ACHN (cell line): ENCODE measurements at places on chromosomes 6 and 20.

DNA sequence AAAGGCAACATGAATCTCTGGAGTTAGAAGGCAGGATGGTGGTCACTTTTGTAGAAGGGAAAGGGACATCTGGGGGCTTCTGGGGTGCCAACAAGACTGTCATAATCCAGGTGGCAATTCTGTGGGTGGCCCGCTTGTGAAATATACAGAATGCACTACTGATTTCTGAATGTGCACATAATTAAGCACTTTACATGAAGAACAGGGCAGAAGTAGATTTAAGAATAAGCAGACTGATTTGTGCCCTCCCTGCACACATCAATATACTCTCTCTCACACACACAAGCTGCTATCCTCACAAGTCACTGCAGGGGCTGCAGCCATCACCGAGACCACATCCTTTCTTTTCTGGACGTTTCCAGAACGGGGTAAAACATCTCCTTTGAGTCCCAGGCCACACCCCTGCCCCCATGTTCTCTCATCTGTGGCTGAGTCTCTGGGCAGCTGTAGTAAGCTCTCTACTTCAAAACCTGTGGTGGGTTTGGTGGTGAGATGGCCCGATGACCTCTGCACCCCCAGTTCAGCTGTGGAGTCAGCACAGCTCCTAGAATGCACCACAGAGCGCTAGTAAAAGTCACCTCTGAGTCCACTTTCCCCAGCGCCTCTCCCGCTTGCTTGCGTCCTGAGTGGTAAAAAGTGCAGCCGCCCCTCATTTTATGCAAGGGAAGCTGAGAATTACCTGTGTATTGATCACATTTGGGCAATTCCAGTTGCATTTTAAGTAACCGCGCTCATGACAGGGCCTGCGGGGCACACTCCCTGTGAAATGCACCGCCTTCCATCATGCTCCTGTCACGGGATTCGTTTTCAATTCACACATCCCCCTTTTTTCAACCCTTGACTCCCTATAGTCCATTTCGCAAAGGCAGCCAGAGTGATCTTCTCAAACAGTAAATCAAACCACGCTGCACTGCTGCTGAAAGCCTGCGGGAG, 115.5 kb downstream of the NFATC2 start:
- no peak for DNase-seq

- DNase-seq: no peak
Measured at GRCh38 chr6:109222848-109223247, 127.5 kb downstream of the CEP57L1 start.

DNA sequence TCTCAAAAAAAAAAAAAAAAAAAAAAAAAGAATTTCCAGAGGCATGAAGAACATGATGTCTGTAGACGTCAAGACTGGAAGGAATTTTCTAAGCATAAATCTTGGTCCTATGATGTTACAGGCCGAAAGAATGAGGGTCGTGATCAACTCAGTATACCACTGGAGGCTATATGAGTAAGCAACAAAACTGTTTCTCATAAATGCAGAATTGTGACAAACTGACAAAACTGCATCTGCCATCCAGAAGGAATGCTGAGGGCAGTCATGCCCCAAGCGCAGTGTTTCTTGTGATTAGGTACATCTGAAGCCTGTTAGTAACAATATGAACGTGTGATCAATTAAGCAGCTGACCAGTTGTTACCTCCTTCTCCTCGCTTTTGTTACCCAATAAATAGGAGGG, 43.5 kb upstream of the ADGRG6 start:
- DNase-seq: no peak

- DNase-seq: no peak
Measured at GRCh38 chr20:37991157-37991866, 41.9 kb downstream of the TTI1 start.

- DNase-seq: no peak
Measured at GRCh38 chr6:46014046-46014445, 1.6 kb downstream of the CLIC5 start.

GRCh38 chr6:36546308-36546919, 865 bp downstream of the STK38 start:
- DNase-seq: peak; percentile 19

DNA sequence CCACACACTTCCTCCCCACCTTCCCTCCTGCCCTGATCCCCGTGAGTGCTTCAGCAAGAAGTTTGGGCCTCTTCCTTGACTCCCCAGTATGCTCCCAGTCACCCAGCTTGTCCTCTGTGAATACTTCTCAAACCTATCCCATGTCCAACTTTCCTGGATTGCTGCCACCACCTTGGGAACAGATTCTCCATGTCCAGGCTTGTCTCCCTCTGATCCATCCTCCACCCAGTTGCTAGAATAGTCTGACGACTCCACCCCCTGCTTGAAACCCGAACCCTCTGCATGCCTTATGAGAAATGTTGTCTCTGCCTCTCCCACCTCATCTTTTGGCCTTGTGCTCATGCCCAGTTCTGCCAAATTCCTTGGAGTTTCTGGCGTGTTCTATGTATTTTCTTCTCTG, 108.0 kb downstream of the PPP1R14C start:
- no peak for DNase-seq

DNA sequence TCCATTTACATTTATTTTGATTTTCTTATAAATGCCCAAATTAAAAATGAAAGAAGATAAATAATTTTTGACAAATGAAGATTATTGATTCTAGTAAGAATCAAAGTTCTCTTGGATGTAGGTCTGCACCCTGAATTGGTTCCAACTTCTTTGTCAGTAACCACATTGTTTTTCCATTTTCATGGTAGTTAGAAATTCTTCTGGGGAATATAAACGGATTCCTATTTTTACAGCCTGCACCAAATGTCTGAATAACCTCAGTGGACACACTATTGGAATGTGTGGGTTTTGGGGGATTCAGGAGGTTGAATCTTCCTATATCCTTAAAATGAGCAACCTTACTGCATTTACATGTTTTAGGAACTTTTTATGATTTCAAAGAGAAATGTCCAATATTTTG, 1085.3 kb upstream of the MAP3K7 start:
- DNase-seq: no peak

DNA sequence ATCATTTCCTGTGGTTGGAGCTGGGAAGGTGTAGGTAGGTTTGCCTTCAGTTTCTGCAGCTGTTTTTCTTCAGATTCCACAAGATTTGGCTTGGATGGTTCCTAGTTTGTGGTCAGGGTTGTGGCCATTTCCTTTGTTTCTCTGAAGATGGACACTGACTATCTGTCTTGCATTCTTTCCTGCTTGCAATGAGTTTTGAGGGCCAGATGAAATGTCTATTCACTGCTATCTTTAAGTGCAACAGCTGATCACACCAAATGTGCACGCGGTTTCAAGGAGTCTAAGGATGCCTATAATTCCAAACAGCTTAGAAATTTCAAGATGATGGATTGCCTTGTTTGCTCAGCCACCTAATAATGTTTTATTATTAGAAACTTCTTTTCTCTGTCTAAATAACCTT, 28.4 kb downstream of the IL20RA start:
- no peak for DNase-seq
